GM23248 (cell line): ENCODE measurements at places on chromosomes 16 and 17. TPM values are rescaled to one million over a fixed set of nuclear protein-coding genes. Genes with fewer than 3 reads are reported as not detected.

- H3K27ac ChIP-seq = no peak overlapping the region
- H3K27me3 ChIP-seq = 0 out of 2 replicates have a peak, but pooled peaks cover 5% of the 10 kb centered on the region
- H3K4me3 ChIP-seq = no peak overlapping the region
- no peaks in the 10 kb centered on the region for H3K36me3 ChIP-seq
- DNase-seq = no peak
- H3K4me1 ChIP-seq = no peaks in the 10 kb centered on the region
These were observed 129.9 kb downstream of the SDK2 start for GRCh38 chr17:73514146-73514863.

GRCh38 chr17:80987941-80988461 lies 3.6 kb upstream of the CHMP6 start:
- H3K4me1 ChIP-seq = peaks cover 27% of the 10 kb centered on the region
- no peak overlapping the region for H3K4me3 ChIP-seq
- DNase-seq = no peak
- no peaks in the 10 kb centered on the region for H3K27me3 ChIP-seq
- no peaks in the 10 kb centered on the region for H3K36me3 ChIP-seq
- H3K27ac ChIP-seq = no peak overlapping the region

Gene RND2
- total RNA-seq = 0.11 TPM in 1 of 2 replicates, not detected in the other

Gene GUCY2D
- total RNA-seq = 0.22 and 0.89 TPM in 2 replicates

Gene PRSS27
- total RNA-seq = 0.76 TPM in 1 of 2 replicates, not detected in the other

Gene MT1H
- not detected in 2 replicates for total RNA-seq

DNA sequence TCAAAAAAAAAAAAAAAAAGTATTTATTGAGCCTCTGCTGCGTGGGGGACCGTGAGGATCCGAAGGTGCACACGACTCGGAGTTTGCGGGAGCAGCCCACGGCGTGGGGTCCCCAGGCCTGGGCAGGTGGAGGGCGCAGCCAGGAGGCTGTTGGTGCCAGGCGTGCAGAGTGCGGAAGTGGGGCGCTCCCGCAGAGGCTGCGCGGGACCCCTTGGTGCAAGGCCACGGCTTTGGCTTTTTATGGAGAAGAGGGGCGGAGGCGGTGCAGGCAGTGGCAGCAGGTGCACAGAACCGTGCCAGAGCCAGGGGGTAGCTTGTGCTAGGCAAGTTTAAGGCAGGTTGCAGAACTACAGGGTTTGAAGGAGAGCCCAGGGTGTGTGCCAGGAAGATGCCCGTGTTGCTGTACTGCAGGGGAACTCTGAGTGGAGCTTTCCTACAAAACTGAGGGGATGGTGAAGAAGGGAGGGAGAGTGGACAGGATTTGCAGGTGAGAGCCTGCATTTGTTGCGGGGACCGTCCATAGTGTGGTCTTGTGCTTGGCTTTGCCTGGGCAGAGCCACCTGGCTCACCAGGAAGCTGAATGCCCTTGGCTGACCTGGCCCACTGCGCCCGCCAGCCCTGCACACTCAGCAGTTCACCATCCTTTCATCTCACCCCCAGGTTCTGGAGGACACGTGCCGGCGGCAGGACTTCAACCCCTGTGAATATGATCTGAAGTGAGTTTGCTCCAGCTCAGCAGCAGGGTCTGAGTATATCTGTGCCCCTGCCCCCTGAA lies 1.3 kb downstream of the ASPSCR1 start:
- no peaks in the 10 kb centered on the region; the same call in 1 of the 2 replicates for H3K36me3 ChIP-seq
- peak overlapping the region; percentile 82 for H3K4me3 ChIP-seq
- H3K4me1 ChIP-seq = no peaks in the 10 kb centered on the region
- H3K27ac ChIP-seq = no peak overlapping the region
- H3K27me3 ChIP-seq = no peaks in the 10 kb centered on the region
- DNase-seq = no peak

Gene HOXB6
- 3.8 and 7.5 TPM in 2 replicates for total RNA-seq

GRCh38 chr16:57603115-57604024 lies 25.1 kb upstream of the ADGRG1 start:
- H3K4me3 ChIP-seq = no peak overlapping the region
- no peaks in the 10 kb centered on the region for H3K4me1 ChIP-seq
- H3K36me3 ChIP-seq = no peaks in the 10 kb centered on the region
- DNase-seq = no peak
- peaks cover 7% of the 10 kb centered on the region; the same call in 1 of the 2 replicates for H3K27me3 ChIP-seq

DNA sequence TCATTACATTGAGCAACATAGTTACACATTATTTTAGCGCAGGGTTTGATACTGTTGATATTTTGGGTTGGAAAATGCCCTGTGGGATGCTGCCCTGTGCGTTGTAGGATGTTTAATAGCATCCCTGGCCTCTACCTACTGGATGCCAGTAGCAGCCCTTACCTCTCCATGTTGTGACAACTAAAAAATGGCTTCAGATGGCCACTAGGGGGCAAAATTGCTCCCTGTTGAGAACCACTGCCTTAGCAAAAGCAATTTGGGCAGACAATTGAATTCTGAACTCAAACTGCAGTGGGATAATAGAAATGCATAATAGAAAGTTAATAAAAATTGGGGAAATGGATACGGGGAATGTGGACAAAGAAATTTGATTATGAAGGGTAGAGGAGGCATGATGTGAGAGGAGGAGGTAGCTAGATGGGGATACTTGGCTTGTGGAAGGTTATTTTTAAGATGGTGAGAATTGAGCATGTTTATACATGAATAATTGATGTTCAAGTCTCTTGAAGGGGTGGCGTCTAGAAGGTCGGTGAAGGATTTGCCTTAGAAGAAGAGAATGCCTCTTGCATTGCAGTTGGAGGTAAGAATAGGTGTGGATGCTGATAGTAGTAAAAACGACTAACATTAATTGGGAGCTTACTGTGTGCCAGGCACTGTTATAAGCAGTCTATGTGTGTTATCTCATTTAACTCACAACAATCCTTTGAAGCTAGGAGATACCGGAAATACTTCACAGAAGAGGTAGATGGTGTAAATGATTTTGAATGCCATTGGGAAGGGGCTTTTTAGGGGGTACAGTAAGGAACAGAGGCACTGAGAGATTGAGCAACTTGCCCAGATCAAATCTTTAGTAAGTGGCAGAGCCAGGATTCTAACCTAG lies 19.0 kb downstream of the HEATR9 start:
- DNase-seq = peak; percentile 67
- H3K4me3 ChIP-seq = no peak overlapping the region
- no peaks in the 10 kb centered on the region for H3K27me3 ChIP-seq
- H3K36me3 ChIP-seq = peaks cover 45% of the 10 kb centered on the region
- peaks cover 7% of the 10 kb centered on the region; the same call in 1 of the 2 replicates for H3K4me1 ChIP-seq

Gene TMIGD1
- total RNA-seq = not detected in 2 replicates

Gene PRAC2
- not detected in 2 replicates for total RNA-seq
